ENCODE measurements at places on chromosomes 2 and 18.

GRCh38 chr2:67878743-67879142, 184.1 kb downstream of the C1D start:
- DNase-seq: no peak

- DNase-seq: no peak
Observed at GRCh38 chr2:188956961-188957360, 17.2 kb upstream of the COL3A1 start.

- no peak for DNase-seq
Observed at GRCh38 chr2:21276163-21276562, 152.4 kb downstream of the TDRD15 start.

DNA sequence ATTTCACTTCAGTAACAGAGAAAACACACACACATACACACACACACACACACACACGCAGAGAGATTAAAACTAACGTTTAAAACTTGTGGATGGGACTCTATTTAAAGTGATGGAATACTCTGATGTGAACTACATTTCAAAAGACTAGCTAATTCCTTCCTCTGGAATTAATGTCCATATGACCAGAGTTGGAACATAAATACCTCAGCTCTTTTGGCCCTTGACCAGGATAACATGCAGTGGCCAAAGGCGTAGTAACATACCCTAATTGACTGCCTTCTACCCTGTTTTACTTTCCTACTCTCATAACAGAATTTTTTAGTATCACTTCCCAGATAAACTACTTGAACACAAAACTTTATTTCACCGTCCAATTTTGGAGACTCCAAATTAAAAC, 671.3 kb upstream of the CHAC2 start:
- no peak for DNase-seq

GRCh38 chr2:223932816-223933800, 12.0 kb downstream of the WDFY1 start:
- DNase-seq: no peak

DNA sequence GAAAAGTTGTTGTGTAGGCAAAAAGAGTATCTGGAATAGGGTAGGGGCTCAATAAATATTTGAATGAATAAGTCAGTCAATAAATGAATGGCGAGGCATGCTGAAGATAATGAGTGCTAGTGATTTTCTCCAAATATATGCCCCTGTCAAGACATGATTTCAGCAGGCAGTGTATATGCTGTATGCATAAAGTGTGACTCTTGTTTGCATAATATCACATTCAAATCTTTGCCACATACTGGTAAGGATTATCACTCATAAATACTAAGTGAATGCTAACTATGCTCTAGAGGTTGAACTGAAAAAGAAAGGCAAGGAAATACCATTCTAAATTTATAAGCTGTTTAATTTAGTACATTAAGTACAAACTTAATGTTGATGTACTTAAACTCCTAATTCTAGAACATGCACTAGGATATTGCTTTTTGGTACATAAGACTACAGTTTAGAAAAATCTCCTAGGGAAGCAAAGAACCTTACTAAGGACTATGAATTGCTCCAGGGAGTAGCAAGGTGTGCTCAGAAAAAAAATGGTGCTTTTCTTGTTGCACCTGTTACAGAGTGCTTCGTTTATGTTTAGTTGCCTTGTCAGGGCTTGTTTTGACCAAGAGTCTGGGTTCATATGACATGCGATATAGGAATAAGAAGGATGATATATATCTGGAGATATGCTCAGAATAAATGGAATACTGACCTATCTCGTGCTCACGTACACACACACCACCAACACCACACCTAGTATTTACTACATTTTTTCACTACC, 224.0 kb upstream of the TANK start:
- no peak for DNase-seq

GRCh38 chr18:7059276-7059675, 58.3 kb downstream of the LAMA1 start:
- DNase-seq: no peak

- DNase-seq: no peak
Observed at GRCh38 chr2:21281791-21282514, 158.2 kb downstream of the TDRD15 start.

DNA sequence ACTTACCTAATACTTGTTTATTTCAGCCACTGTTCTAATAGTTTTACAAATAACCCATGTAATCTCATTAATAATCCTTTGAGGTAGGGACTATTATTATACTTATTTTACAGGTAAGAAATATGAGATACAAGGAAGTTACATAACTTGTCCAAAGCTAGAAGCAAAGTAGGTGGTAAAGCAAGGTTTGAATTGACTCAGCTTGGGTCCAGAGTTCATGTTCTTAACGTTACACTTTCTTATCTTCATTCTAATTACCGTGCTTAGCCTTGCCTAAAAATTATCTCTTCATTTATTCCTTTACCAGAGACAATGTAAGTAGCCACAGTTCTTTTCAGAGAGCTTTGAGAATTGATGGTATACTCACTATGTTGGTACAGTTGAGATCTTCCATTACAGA, 743.6 kb downstream of the KCNJ3 start:
- no peak for DNase-seq

GRCh38 chr18:54558609-54559585, 32.1 kb upstream of the DYNAP start:
- no peak for DNase-seq

- no peak for DNase-seq
Observed at GRCh38 chr18:55875371-55875901, 287.4 kb upstream of the TCF4 start.

GRCh38 chr18:26771524-26771923, 94.0 kb downstream of the AQP4 start:
- no peak for DNase-seq

GRCh38 chr2:134352844-134353243, 99.0 kb downstream of the MGAT5 start:
- no peak for DNase-seq

DNA sequence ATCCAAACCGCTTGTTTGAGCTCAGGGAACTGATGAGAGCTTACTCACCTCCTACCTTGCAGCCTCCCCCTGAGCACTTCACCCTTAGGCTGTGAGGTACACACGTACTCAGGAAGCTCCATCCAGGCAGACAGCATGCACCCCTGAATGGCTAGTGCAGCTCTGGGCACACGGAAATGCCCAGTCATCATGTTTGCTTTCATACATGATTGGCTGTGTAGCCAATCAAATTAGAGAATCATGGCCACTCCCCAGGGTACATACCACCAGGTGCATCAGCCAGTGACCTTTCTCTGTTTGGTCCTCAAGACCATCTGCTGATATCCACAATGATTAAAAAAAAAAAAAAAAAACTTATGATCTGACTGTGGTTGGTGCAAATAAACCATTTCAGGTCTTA, 42.1 kb downstream of the RNF152 start:
- no peak for DNase-seq

- DNase-seq: no peak
Observed at GRCh38 chr2:224173933-224174332, 134.8 kb upstream of the SERPINE2 start.

- DNase-seq: no peak
Observed at GRCh38 chr18:42156281-42156680, 201.2 kb downstream of the PIK3C3 start.

DNA sequence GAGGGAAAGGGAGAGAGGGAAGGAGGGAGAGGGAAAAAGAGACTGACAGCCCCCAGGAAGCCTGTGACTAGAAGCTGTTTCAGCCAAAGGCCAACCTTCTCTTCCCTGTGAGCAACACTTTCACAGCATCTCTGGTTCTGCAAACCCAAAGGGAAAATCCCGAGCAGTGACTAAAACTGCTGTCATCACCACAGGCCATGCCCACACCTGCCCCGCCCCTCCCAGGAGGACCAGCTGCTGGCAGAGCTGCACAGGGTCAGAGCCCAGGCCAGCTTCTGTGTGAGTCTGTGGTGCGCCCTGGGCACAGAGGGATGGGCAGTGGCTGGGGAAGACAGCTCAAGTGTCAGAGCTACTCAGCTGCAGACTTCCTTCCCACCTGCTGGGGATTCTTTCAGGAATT, 64.9 kb upstream of the OTOS start:
- no peak for DNase-seq

DNA sequence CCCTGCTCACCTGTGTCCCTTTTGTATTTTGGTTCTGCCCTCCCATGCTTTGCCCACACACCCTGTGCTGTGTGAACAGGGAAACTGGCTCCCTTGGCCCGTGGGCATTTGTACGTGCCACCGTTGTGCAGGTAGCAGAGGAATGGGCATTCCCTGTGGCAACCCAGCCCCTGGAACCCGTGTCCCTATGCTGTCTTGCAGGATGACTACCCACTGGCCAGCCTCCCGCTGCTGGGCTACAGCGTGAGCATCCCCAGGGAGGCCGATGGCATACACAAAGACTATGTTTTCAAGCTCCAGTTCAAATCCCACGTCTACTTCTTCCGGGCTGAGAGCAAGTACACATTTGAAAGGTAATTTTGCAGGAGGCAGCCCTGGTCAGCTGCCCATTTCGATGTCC, 15.3 kb downstream of the STK25 start:
- no peak for DNase-seq

DNA sequence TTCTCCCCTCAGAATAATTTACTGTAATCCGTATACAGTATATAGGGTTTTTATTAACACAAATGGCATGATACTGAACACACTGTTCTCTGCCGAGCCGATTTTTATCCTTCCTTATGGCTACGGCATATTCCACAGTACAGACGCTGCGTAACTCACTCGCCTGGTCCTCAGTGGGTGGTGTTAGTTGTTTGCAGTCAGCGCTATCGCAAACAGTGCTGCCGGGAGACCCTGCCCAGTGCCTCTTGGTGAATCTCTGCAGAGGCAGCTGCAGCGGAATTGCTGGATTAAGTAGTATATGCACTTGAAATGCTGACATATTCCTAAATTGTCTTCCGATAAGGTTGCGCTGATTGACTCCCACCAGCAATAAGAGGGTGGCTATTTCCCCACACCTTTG, 73.9 kb downstream of the MARCO start:
- no peak for DNase-seq

DNA sequence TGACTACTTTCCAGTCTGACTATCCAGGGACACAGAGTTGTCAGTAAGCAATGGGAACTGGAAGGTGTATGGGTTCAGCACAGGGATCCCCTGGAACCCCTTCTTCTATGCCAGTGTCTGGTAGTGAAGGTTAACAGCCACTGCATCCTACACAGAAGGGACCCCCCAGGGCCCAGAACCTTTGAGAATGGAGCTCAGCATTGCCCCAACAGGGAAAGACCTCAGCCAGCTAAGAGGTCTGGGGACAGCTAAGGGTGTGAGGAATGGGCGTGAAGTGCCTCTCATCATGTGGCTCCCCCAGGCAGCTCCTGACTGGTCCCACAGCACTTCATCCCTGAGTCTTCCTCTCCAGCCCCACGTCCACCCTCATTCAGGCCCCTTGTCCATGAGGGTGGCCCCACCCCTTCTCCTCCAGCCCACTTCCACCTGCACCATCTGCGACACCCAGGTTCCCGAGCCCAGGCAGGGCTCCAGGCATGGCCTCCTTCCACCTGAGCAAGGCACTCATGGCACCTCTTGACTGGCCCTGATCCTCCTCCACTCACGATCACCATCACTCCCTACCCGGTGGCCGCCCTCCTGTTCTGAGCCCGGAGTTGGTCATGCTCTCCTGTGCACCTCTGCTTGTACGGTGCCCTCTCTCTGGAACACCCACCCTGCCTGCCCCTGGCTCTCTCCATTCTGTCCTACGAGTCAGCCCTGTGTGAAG, 77.1 kb downstream of the SFXN5 start:
- DNase-seq: no peak

DNA sequence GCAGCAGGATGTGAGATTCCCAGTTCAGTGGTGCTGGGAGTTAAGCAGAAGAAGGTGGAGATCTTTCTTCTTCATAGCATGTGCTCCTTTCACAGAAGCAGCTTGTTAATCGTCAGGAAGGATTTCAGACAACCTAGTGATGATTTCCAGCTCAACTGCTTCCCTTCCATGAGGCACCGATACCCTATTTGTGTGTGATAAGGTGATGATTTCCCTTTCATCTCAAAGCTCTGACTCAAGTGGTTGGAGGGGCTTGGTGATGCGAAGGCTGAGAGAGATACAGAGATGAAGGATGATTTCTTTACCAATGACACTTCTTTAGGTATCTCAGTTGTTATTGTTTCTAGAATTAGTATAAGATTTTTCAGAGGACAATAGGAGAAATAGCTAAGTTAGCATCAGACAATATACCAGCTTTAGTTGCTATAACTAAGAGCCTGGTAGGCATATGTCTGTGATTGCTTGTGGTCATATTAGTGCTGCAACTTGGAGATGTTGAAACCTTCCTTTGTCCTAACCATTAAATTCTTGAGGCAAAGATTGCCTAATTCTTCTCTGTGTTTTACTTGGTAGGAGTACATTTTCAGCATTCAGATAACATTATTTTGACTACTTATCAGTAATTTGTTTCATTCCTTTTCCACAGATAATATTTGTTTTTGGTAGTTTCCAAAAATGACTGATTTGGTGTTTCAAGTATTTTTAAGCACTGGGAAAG, 111.3 kb downstream of the PLCL1 start:
- no peak for DNase-seq

DNA sequence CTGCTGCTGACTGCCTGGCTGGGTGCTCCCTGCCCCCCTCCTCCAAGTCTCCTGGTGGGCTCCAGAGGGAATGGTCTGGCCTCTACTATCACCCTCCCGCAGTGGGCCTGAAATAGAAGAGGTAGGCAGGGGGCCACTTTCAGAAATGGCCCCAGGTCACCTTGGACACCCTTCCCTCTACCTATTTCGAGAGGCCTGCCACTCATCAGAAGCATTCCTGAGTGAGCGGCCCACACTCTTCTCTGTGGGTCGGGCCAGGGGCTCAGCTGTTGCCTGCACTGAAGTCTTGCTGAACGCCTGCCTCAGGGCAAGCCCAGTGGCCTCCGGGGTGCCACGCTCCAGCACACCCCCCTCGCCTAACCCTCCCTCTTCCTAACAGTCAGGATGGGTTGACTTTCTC, 124.9 kb downstream of the TNS1 start:
- DNase-seq: no peak

DNA sequence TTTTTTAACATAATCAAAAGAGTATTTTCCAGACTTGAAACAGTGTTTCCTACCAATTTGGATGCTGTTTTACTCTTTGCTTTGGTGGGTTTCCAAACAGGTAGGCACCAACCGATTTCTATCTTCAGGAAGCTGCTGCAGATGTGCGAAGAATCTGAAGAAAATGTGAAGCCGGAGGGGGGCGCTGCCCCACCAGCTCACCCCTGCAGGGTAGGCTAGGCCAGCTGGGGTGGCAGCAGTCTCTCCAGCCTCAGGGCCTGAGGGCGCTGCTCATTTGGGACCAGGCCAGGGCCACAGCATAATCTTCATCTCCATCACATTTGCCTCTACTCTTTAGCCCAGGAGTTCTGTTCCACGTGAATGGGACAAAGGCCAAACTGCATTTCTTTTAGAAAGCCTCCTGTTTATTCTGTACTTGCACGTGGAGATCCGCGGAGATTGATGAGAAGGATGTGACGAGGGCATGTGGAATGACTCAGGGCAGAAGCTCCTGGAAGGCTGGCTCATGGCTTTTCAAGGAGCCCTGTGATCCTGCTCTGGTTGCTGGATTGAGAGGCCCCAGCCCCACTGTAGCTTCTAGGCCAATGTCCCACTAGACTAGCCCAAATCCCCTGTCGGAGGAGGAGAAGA, 84.2 kb upstream of the FAM136A start:
- no peak for DNase-seq

GRCh38 chr2:110679337-110679707, 1.5 kb upstream of the BUB1 start:
- no peak for DNase-seq

GRCh38 chr2:107263628-107264027, 377.7 kb upstream of the ST6GAL2 start:
- no peak for DNase-seq
